NB4 (cell line): ENCODE measurements at places on chromosomes 7 and 10.
A peak's percentile ranks its signal among the peaks of the same experiment; 100 is the strongest.

- DNase-seq, result peak; percentile 98
Observed at GRCh38 chr7:142104550-142105527, 6.7 kb upstream of the MGAM2 start.

DNA sequence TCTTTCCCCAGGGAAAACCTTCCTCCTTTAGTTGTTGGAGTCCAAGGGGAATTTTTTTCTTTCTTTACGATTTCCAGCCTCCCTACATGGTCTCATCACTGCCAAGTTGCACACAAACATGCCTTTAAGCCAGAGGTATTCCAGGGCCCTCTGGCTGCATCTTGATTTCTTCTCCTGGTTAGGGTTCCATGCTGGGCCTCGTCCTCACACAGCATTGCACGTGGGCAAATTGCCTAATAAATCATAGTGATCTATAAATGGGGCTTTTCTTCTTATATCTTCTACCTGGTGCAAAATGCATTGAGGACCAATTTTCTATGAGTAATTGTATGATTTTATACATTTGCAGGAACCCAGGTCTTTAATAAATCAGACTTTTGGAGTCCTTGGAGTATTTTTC, 284.2 kb downstream of the C7orf25 start:
- DNase-seq, result no peak

GRCh38 chr7:137986252-137987017, 15.5 kb downstream of the CREB3L2 start:
- no peak for DNase-seq

GRCh38 chr10:49605939-49606509, 4.1 kb upstream of the SLC18A3 start:
- no peak for DNase-seq

DNA sequence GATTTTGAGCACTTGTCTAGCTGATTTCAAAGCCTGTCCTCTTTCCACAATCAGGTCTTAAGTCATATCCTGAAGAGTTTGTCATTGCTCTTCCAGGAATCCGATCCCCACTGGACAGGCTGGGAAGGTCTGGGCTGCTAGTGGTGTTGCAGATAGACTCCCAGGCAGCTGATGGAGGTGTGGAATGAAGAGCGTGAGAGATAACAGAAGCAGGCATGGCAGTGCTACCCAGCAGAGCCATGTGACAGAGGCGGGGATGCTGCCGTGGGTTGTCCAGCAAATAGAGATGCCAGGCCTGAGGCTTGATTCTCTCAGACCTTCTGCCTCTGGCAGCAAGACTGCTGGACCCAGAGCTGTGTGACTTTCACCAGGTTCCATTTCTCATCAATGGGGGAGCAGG, 116.5 kb upstream of the EEPD1 start:
- no peak for DNase-seq

- DNase-seq, result no peak
Observed at GRCh38 chr10:1369197-1369596, 313.0 kb downstream of the WDR37 start.

- DNase-seq, result no peak
Observed at GRCh38 chr10:115093286-115093775, at the start of gene ATRNL1. Gene ATRNL1, plus strand, starts transcription at chr10:115093365. Its CDS starts 386 bp downstream, at chr10:115093751.

DNA sequence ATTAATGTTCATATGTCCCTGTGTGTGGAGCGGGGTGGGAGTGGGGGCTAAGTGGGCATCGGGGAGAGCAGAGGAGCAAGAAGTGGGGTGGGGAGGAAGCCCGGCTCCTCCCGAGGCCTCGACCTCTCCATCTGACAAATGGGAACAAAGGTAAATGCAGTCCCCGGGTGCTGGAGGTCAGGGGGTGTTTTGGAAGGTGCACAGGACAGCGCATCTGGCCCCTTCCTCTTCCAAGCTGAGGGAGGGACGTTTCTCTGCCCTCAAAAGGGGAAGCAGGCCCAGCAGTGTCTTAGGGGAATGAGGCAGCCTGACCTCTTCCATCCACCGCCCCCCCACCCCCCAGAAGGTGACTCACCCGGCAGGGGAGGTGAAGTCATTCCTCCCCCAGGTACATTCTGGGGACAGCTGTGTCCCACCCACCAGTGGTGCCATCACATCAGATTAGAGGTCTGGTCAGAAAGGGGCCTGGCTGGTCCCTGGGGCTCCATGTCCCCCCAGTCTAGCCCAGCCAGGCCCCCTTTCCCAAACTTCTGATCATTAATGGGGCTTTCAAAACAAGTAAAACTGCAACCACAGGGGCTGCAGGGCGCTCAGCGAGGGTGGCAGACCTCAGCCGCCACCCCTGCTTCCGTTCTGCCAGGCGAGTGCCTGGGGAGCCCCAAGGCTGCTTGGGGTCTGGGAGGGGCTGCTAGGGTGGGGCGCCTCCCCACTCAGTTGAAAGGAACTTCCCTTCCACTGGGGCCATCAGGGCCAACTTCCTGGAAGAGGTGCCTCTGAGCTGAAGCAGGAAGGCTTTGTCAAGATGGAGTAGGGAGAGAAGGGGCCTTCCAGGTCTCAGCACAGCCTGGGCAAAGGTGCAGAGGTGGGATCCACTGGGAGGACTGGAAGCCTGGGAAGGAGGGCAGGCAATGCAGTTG, 10.8 kb downstream of the LFNG start:
- DNase-seq, result peak; percentile 96

- peak; percentile 39 for DNase-seq
Observed at GRCh38 chr10:88318803-88319202, 264.3 kb downstream of the RNLS start.

DNA sequence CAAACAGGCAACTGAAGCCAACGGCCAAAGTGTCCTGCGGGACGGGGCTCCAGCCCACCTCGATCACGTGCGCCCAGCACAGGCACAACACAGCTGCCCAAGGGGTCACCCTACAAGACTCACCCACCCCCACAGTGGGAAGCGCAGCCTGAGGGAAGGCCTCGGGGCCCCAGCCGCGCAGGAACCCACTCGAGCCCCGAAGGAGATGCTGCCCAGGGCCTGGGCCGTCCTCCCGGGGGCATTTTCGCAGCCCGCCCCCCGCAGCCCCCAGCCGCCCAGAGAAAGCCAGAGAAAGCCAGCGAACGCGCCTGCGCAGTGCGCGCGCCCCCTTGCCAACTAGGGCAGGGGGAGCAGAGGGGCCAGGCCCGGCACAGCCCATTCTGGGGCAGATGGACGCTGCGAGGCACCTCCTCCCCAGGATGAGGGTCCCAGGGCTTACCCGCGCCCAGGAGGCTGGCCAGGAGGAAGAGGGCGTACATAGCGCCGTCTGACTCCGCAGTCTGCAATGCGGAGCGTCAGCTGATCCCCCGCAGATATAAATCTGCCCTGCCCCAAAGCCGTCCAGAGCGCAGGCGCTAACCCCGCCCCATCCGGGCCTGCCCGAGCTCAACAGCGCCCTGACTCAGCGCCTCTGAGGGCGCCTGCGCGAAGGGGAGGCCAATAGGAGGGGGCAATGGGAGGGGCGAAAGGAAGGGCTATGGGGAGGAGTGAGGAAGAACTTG, at the start of gene PSAP:
Gene PSAP (minus strand): TSS at position 509 of the 722 bp plus-strand sequence. CDS start 30 bp downstream, at position 479.
- peak; percentile 98 for DNase-seq

DNA sequence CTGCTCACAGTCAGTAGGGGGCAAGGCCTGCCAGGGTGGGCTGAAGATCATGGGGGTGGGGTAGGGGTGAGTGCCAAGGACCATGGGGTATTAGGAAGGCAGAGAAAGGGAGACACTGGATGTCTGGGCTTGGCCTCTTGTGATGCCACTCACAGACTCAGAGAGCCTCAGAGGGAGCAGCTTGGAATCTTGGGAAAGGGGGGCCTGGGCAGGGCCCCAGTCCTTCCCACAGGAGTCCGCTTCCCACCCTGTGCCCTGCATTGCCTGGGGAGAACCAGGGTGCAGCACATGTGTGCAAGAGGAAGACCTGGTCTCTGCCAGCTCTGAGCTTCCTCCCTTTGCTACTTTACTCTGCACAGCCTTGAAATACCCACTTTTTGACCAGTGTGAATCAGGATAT, 4.3 kb downstream of the ADCY1 start:
- DNase-seq, result no peak

GRCh38 chr7:69996121-69996520, 397.8 kb downstream of the AUTS2 start:
- no peak for DNase-seq

GRCh38 chr10:59607970-59608369, 101.7 kb downstream of the SLC16A9 start:
- DNase-seq, result no peak

DNA sequence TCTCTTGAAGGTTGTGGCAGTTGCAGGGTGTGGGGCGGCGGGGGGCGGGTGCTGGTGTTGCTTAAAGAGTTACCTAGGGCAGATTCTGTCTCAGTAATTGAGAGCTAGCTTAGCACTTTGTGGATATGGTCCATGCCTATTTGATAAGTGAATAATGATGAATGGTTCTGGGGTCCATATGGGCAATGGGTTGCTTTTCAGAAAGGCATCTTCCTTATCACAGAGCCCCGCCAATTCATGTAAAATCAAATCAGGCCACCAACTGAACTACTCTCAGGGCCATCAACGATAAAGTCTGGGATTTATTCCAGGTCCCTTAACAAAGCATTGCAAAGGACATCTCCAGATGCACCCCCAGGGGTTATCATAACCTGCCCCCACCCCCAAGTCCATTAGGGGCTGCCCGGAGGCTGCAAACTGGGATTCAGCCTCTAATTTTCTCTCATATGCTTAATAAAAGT, 1.8 kb upstream of the PRRT4 start:
- no peak for DNase-seq

GRCh38 chr10:30862486-30862885, 169.2 kb downstream of the ZNF438 start:
- peak; percentile 90 for DNase-seq

- DNase-seq, result peak; percentile 61
Observed at GRCh38 chr10:62613424-62613823, 191.1 kb upstream of the ADO start.

DNA sequence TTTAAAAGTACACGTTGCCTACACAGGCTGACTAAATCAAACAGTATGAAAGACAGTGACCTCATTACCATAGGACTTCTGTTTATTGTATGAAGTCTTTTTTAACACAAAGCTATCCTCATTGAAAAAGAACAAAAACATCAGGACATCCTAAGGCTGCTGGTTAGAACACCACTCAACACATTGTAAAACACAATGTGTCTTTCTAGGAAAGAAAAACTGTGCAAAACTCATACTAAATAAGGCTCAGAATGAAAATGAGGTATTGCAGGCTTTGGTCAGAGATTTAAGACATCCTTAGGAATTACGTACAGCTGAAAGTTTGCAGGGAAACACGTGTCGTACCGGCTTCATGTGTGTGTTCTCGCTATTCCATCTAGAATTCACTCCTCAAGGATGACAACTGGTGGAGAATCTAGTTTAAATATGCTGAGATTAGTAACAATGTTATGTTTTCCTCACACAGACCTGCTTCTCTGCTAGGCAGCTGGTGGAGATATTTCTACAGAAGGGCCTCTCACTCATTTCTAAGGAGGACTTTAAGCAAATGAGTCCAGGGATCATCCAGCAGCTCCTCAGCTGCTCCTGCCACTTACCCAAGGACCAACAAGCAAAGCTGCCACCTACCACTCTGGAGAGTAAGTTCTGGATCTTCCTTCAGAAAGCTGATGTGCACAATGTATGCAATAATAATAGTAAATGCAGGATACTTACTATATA, 29.3 kb downstream of the SLC39A12 start:
- no peak for DNase-seq

- DNase-seq, result no peak
Observed at GRCh38 chr10:46539596-46540411, 16.7 kb downstream of the GPRIN2 start.

GRCh38 chr10:130495891-130496636, 359.9 kb downstream of the GLRX3 start:
- no peak for DNase-seq

DNA sequence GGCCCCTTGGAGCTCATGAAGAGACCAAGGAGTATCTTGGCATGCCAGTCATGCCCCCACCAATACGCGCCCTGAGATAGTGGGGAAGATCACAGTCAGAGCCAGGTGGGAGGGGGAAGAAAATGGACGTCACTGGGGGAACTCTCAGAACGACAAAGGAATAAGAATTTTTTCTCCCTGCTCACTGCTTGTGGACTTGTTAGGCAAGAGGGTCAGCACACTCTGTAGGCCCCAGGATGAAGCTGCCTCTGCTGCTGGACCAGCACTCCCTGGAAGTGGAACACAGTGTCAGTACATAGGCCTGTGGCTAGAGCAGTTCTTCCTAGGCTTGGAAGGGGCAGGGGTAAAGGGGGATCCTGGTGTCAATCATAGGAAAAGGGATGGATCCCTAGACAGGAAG, 46.5 kb downstream of the DRGX start:
- DNase-seq, result no peak

GRCh38 chr10:35322636-35323035, 13.7 kb upstream of the CCNY start:
- DNase-seq, result no peak

DNA sequence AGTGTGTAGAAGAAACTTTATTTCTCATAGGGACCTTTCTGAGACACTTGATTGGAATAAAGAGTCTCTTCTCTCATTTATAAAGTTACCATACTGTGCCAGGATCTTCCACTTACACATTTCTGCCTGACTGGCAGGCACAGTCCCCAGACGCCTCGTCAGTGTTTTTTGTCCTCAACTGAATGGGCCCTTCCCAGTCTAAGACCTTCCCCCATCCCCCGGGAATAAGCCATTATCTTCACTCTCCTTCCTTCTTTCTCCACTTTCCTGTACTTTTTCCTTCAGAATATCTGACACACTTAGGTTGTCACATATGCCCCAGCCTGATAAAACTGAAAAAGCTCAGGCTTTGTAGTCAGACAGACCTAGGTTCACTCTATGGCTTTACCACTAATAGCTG, 35.3 kb upstream of the KCNIP2 start:
- DNase-seq, result peak; percentile 6

GRCh38 chr7:94567396-94567795, 57.8 kb downstream of the CASD1 start:
- no peak for DNase-seq

- DNase-seq, result no peak
Observed at GRCh38 chr10:42896735-42897134, 114.1 kb downstream of the BMS1 start.

GRCh38 chr7:123939784-123940183, 14.7 kb downstream of the SPAM1 start:
- DNase-seq, result no peak

DNA sequence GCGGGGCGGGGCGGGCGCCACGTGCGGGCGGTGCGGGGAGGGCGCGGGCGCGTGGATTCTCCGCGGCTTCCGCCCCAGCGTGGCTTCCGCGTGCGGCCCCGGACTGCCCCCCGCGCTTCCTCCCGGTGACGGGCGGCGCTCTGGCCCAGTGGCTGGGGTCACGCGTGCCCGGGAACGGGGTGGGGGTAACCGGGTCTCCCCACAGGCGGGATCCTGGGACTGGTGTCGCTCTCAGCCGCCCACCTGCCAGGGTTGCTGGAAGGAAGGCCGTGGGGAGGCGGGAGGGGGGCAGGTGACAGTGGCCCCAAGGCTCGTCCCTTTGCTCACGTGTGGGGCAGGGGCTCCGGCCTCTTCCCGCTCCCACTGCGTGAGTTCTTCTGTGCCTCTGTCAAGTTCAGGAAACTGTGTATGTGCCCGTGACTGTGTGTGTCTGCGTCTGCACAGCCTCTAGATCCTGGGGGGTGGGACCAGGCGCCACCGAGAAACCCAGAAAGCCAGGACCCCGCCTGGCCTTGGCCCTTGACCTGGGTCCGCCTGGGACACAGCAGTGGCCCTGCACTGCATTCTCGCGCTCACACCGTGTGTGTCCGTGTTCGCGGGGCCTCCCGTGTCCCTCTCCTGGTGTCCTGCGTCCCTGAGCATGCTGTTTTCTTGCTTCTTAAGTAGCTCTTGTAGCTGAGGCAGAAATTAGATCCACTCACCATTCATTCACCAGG, 919 bp downstream of the MAFK start:
- peak; percentile 67 for DNase-seq
